ENCODE measurements at places on chromosomes 3 and 15.

DNA sequence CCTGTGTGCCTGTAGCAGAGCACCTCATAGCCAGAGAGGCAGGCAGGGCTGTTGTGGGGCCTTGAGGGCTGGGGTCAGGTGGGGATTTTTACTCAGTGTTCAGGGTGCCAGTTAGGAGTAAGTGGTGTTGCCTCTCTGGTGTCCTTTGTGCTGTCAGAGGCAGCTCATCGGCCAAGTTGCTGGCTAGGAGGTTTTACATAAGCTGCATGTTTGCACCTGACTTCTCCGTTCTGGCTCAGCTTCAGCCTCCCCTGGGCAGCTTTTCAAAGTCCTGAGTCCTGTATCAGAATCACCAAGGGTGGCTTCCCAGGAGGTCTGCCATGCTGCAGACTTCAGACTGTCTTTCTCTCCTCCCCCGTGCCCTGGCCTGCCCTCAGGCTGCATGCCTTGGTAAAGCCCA is 242.6 kb upstream of the TPM1 start:
- no peak for DNase-seq

- DNase-seq = no peak
These were observed 10.0 kb downstream of the GATA2 start for GRCh38 chr3:128482666-128483656.

- DNase-seq = no peak
These were observed 38.5 kb upstream of the FAN1 start for GRCh38 chr15:30865257-30865656.

DNA sequence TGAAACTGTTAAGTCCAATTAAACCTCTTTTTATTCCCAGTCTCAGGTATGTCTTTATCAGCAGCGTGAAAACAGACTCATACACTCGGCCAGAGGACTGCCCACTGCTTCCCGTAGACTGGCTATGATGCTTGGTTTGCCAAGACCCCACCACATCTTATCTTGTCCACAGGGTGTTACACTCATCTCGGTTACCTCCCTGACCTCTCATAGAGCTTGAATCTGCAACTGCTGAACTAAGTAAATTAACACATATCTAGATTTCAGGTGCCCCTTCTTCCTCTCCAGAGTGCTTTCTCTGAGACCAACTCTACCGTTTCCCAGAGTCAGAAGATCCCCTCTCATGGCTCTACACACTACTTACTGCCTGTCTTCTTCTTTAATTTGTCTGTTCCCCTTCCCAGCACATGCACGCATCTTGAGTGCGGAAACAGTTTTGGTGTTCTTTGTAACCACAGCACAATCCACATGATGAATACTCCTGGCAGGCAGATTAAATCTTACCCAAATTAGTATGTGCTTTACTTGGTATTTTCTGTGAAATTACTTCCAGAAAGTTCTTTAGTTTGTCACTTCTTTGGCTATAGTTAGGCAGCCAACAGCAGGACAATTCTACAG is 49.7 kb downstream of the CD200 start:
- DNase-seq = no peak

DNA sequence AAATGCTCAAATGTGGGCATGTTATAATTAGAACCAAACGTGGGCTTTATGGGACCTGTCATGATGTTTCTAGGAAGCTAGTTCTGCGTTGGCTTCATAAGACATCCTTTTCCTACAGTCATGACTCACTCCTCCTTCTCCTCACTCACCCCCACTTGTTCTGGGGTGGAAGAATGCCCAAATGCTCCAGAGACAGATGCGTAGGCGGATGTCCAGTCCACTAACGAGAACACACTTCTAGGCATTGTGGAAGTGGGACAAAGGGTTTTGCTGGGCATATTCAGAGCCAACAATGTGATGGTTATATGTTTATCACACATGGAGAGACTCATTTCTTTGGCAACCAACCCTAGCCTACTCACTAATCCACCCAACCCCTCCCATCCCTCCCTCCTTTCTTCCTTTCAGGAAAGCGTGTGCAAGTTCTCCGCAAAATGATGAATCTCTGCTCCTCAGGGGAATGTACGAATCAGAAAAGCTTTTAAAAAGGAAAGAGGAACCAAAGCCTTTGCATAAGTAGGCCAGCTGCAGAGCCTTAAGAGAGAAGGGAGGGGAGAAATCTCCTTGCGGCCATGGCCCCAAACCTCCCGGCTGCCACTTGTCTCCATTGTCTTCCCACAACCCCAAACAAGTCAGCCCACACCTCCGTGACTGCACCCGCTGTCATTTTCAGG is 123.0 kb upstream of the SPRED1 start:
- no peak for DNase-seq

DNA sequence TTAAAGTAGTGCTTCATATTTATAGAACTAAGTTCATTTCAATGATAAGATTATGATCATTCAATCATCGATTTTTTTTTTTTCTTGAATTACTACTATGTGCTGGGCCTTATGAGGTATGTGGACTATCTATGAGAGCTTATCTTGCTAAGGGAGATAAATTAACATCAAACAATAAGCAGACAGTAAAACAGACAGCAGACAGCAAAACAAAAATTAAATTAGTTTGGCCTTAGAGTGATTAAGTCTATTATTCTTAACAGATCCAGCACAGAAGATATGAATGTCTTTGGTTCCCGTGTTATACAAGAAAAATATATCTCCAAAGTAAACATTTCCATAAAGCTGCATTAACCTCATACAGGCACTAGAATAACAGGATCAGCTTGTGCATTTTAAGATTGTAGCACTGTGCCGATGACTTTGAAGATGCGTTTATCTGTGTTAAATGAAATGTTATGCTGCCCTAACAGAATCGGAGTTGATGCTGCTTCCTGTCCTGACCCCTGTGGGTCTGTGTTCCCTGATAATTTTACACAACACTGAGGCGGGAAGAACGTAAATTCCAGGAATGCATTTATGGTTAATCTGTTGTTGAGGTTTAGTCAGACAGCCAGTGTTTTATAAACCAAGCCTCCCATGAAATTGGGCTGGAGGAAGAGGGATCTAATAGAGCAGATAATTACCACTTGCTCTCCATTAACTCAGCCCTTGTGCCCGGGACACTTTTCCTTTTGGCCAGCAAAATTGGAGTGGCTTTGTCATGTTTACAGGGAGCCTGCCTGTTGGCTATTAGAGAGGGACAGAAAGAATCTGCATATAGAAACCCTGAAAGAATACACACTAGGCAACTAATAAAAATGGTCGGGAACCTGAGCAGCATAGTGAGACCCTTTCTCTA is 80.8 kb downstream of the GHSR start:
- DNase-seq = no peak

DNA sequence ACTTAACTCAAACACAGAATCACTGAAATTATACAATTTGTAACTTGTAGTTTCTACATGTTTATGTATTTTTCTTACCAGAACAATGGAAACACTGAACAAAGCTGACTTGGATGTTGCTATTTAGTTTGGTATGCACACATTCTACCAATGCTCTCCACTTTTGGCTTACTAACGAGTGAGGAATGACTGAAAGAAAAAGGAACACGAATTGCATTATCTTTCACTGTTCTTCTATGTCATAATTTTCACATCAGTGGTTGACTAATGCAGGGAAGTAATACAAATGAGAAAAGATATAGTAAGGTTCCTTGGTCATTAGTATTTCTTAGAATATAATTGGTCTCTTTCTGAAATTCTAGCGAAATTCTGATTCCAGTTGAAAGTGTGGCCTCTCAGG is 9.8 kb upstream of the CNTN3 start:
- DNase-seq = no peak

GRCh38 chr15:98734466-98735199 is 86.3 kb downstream of the IGF1R start:
- no peak for DNase-seq

DNA sequence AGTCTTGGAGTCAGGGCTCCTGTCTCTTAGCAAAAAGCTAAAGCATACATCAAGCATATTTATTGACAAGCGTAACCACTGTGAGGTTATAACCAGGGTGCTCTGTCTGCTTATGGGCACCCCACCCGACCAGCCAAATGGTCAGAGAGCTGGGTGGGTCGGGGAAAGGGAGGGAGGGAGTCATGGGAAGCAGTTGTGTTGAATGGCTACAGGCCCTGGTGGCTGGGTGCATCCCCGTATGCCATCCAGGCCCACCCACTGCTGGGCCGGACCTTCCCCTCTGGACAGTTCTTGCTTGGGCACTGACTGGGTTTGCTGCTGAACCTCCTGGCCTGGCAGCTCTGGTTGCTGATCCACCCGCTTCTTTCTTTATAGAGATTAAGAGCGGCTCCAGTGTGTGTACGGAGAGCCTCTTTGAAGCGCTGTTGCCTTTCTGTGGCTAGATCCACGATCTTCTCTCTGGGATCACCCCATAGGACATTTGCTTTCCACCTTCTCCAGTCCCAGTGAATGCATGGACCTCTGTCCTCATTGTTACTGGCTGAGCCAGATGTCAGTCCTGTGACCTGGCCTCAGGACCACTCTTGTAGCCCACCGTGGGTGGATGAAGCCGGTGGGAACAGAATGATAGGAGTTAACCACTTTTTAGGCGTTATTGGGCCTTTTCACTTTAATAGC is 59.6 kb downstream of the SMAD3 start:
- DNase-seq = no peak

DNA sequence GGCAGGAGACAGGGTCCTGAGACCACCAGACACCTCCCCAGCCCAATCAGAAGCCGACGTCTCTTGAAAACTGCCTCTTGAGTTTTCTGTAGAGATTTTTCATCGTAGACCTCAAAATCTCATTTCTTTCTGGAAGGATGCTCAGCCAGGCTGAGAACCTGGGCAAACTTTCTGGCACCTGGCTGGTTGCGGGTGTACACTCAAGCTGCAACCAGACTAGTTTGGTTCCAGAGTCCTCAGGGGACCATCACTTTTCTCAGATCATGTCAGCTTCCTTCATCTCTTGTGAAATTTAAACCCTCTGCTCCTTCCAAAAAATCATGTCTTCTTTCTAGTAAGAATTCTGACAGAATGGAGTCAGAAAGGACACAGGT is 45.1 kb downstream of the CMTM7 start:
- DNase-seq = no peak

DNA sequence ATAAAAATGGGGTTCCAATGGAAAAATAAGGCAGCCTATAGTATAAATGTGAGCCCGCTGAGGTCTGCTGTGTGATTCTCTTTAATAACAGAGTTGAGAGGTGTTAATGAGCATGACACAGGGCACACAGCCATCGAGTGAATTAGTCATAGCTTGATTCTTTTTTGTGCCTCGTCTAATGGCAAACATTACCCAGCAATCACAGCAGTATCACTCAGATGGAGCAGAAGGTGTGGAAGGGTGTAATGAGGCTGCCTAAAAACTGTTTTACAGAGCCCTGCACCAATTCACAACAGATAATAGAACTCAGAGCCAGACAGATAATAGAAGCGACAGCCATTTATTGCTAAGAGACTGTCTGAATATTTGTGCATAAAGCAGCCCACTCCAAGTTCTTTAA is 178.6 kb upstream of the TPRG1 start:
- no peak for DNase-seq

- DNase-seq = no peak
These were observed 580.1 kb downstream of the ROBO2 start for GRCh38 chr3:77620009-77620408.

DNA sequence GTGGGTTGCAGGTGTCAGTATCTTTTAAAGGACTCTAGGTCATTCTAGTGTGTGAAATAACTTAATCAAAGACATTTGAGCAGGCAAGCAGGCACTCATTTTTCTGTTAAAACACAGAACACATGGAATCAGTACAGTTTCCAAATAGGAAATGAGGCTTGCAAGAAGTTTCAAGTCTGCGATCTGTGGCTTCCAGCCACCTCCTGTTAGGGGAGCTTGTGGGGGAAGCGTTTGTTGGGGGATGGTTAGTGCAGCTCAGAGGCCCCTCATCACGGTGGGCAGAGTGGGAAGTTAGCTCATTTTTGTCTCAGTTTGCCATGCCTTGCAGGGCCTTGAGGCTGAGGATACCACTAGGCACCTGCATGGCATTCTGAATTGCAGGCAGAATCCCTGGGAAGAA is 59.9 kb downstream of the SLC6A11 start:
- no peak for DNase-seq

GRCh38 chr3:139529662-139530061 is 9.9 kb downstream of the RBP1 start:
- no peak for DNase-seq

DNA sequence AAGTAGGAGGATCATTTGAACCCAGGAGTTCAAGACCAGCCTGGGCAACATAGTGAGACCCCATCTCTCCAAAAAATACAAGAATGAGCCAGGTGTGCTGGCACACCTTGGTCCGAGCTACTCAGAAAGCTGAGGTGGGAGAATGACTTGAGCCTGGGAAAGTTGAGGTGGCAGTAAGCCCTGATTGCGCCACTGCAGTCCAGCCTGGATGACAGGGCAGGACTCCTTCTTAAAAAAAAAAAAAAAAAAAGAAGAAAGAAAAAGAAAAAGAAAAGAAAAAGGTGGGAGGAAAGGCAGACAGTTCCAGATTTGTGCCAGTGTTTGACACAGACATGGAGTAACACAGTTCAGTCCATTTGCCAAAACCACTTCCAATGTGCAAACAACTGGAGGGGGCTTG is 75.7 kb downstream of the ATP10A start:
- DNase-seq = no peak

GRCh38 chr3:134423153-134423552 is 48.9 kb upstream of the AMOTL2 start:
- DNase-seq = no peak

- DNase-seq = no peak
These were observed 91.8 kb downstream of the MRPL46 start for GRCh38 chr15:88375234-88375927.

GRCh38 chr3:77693147-77693546 is 653.2 kb downstream of the ROBO2 start:
- no peak for DNase-seq

- DNase-seq = no peak
These were observed 172.4 kb downstream of the DCLK3 start for GRCh38 chr3:36591959-36592358.

GRCh38 chr3:156604642-156605144 is 49.8 kb upstream of the SSR3 start:
- DNase-seq = no peak

DNA sequence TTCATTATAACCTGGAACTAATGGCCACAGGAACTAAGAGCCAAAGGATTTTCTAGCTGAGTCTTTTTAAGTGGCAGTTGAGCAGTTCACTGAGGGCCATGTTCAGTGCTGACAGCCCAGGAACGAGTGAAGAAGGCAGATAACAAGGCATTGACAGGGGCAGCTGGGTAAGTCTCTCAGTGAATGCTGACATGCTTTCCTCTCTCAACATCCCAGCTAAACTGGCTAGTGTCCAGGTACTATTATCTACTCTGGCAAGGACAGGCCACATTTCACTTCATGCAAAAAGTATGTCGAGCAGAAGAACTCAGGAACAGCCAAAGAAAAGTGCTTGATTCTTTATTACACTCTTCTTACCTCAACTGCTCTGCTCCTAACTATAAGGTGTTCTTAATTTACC is 515.9 kb downstream of the NLGN1 start:
- no peak for DNase-seq

DNA sequence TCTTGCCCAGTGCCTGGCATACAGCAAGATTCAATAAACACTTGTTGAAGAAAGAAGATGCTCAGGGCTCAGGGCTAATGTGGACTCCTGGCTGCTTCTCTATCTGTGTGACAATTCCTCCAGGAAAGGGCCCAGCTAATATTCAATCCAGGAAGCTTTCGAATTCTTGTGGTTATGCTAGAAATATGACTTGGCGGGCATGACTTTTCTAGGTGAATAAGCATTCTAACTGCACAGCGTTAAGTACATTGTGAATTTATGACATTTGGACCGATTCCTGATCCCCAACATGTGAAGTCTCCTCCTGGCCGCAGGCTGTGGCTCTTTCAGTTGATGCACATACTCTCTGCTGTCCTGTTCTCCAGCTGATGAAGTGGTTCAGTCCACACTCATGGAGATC is 117.0 kb downstream of the IMPG2 start:
- DNase-seq = no peak

- DNase-seq = no peak
These were observed 444.8 kb upstream of the GRM7 start for GRCh38 chr3:6416049-6416661.

Data from CD4-positive, alpha-beta T cell treated with Interleukin-17A for 1 hour (primary cell).